ENCODE measurements at places on chromosomes 1 and 21. TPM values are rescaled to one million over a fixed set of nuclear protein-coding genes. Genes with fewer than 3 reads are reported as not detected.

DNA sequence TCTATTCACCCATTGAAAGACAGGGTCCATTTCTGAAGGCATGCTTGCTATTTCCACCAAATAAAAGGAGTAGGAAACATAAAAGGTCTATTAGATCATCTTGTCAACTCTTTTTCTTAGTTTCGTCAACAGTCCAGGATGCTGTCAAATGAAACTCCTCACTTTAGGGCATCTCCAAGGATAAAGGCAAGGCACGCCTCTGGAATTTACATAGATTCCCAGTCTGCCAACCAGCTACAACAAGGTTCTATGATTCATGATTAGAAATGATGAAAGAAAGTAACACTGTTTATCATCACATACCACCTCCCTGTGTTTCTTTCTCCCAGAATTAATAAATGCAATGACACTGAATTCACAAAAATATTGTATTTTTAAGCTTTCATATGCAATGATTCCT is 636.3 kb downstream of the LTN1 start:
- no peak for DNase-seq
- no peaks in the 10 kb centered on the region for H3K27me3 ChIP-seq
- H3K4me3 ChIP-seq: no peak overlapping the region
- no peaks in the 10 kb centered on the region for H3K4me1 ChIP-seq

The ERG gene
- total RNA-seq: 0.11 TPM

DNA sequence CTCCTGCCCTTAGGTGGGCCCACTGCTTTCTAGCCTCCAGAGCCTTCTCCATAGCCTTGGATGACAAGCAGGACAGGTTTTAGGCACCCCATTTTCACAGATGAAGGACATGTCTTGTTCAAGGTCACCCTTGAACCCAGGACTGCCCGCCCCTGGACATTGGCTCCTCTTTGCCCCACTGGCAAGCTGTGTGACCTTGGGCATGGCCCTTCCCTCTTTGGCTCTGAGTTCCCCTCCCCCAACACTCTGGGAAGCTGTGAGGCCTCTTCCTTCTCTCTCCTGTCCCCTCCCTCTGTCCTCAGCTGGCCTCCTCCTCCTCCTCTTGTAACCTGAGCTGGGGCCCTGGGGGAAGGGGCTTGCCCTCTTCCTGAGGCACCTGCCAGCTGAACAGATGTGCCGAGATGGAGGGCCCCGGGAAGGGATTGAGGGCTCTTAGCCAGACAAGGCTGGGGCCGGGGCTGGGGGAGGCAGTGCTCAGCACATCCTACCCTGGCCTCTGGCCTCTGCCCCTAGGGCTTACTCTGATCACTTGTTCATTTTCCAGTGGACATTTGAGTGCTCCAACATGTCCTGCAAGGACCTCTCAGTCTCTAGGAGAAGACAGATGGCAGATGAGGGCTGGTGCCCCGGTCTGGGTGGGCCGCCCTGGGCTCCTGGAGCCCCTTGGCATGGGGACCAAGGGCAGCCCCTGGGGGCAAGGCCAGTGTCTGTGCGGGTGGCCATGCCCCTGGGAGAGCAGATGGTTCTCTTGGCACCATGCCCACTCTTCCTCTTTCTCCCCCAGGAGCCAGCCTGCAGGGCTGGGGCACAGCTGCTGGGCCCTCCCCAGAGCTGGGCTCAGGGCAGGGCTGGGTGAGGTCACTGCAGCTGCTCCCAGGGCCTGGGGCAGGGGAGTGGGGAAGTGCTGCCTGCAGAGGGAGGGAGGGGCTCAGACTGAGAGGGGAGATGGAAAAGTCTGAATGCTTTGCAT is 10.7 kb downstream of the FOXO6 start:
- peaks cover 23% of the 10 kb centered on the region for H3K4me1 ChIP-seq
- H3K27ac ChIP-seq: no peak overlapping the region
- H3K27me3 ChIP-seq: no peaks in the 10 kb centered on the region
- DNase-seq: peak; percentile 96
- H3K36me3 ChIP-seq: no peaks in the 10 kb centered on the region

GRCh38 chr1:109847251-109847650 is 63.4 kb upstream of the CSF1 start:
- no peaks in the 10 kb centered on the region for H3K4me1 ChIP-seq
- H3K27me3 ChIP-seq: no peaks in the 10 kb centered on the region
- H3K4me3 ChIP-seq: no peak overlapping the region
- peaks cover 4% of the 10 kb centered on the region for H3K36me3 ChIP-seq

GRCh38 chr21:27649323-27649722 is 682.4 kb upstream of the ADAMTS5 start:
- no peak overlapping the region for H3K27ac ChIP-seq
- H3K4me3 ChIP-seq: no peak overlapping the region
- no peak for DNase-seq
- no peaks in the 10 kb centered on the region for H3K27me3 ChIP-seq

GRCh38 chr1:184684285-184685074 is 70.2 kb downstream of the EDEM3 start:
- H3K27me3 ChIP-seq: no peaks in the 10 kb centered on the region
- no peak overlapping the region for H3K4me3 ChIP-seq
- no peak for DNase-seq
- peaks cover 5% of the 10 kb centered on the region for H3K36me3 ChIP-seq
- H3K4me1 ChIP-seq: no peaks in the 10 kb centered on the region

The SH2D1B gene
- not detected for total RNA-seq

The LRRC71 gene
- not detected for total RNA-seq

- H3K4me3 ChIP-seq: no peak overlapping the region
- no peak for DNase-seq
- H3K4me1 ChIP-seq: no peaks in the 10 kb centered on the region
- no peaks in the 10 kb centered on the region for H3K27me3 ChIP-seq
These were observed 43.2 kb upstream of the ST6GALNAC5 start for GRCh38 chr1:76824106-76824505.

The TPTE gene
- total RNA-seq: not detected

The OR2T35 gene
- not detected for total RNA-seq

DNA sequence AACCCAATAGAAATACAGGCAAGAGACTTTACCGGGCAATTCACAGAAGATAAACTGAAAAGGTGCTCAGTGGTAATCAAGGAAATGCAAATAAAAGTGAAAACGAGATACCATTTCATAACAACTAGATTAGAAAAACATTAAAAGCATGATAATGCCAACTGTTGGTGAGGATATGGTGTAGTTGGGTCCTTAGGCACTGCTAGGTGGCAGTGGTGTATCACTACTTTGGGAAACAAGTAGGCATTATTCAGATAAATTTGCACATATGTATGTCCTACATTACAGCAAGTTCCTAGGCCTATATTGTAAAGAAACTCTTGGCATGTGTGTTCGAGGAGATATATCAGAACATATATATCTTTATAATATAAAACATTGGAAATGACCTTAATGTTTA is 31.0 kb downstream of the AZIN2 start:
- H3K27ac ChIP-seq: no peak overlapping the region
- H3K27me3 ChIP-seq: no peaks in the 10 kb centered on the region
- H3K36me3 ChIP-seq: no peaks in the 10 kb centered on the region
- DNase-seq: no peak

GRCh38 chr1:97507863-97508262 is 413.0 kb downstream of the DPYD start:
- H3K4me1 ChIP-seq: no peaks in the 10 kb centered on the region
- H3K27ac ChIP-seq: no peak overlapping the region
- DNase-seq: no peak
- H3K36me3 ChIP-seq: no peaks in the 10 kb centered on the region

- no peak overlapping the region for H3K4me3 ChIP-seq
- no peak for DNase-seq
- H3K36me3 ChIP-seq: no peaks in the 10 kb centered on the region
- H3K27ac ChIP-seq: no peak overlapping the region
These were observed 18.1 kb downstream of the MAP3K7CL start for GRCh38 chr21:29148530-29148929.

The MYBPHL gene
- 0.59 TPM for total RNA-seq

Measured in H9 (cell line).